ENCODE measurements at places on chromosomes 2 and 18.

DNA sequence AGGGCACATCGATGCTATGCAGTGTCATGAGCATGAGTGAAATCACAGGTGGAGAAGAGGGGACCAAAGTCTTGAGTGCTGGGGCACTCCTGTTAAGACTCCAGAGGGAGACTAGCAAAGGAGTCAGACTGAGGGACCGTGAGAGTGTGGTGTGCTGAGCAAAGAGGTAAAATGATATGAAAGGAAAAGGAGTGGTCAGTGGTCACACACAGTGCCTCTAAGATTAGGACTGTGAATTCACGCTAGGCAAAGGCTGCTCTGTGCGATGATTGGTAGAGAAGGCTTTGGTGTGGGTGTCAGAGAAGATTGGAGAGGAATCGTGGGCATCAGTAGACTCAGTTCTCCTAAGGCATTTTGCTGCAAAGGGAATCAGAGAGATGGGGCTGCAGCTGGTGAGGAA lies 12.8 kb downstream of the SOCS6 start:
- no peak for DNase-seq

DNA sequence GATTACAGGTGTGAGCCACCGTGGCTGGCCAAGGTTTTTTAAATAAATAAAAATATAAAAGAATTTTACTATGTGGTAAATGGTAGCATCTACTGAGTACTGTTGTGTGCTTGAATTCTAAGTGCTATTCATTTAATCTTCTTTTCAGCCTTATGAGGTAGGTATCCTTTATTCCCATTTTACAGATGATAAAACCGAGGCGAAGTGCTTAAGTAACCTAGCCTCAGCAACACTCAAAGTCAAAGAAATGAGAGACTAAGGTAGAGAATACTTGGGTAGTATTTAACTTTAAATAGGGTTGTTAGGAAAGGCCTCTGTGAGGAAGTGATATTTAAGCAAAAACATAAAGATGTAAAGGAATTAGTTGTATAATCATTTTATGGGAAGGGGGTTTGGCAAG lies 5.7 kb upstream of the THOC1 start:
- no peak for DNase-seq

- DNase-seq: no peak
These were observed 184.6 kb upstream of the MEX3C start for GRCh38 chr18:51382081-51382480.

- DNase-seq: no peak
These were observed 386.2 kb downstream of the SETBP1 start for GRCh38 chr18:45066886-45067285.

DNA sequence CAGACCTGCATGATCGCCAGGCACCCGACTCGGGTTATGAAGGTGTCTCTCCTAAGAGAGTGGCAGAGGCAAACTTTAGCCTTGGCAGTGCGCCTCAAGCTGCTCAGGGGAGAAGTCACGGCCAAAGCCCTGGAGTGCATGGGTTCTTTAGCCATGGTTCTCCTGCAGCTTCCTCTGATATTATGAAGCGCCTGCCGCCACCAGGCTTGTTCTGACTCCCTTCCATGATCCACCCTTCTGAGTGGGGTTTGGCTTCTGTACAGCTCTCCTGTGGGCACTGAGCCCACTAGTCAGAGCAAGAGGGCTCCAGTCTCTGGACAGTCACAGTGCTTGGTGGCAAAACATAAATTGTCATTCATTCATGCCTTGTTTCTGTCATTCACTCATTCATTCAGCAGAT lies 25.9 kb upstream of the TMBIM1 start:
- no peak for DNase-seq

- no peak for DNase-seq
These were observed 93.7 kb downstream of the HS1BP3 start for GRCh38 chr2:20557226-20557625.

GRCh38 chr2:42169874-42170521 lies 845 bp downstream of the EML4 start:
- DNase-seq: no peak

DNA sequence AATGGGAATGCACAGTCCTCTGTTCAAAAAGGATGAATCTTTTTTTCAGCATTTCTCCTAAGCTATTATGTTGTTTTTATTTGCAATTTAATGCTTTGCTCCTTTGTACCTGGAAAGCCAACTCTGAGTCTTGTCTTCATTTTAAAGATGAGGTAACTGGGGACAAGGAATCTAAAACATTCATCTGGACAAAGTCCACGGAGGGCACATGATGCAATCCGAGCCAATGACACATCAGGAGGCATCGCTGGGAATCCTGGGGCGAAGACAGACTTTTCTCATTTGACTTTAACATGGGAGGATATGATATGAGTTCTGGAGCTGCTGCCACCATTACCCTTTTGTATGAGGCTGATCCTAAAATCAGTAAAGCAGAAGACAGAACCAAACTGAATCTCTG lies 116.5 kb upstream of the REG3G start:
- no peak for DNase-seq

- DNase-seq: no peak
These were observed 11.0 kb upstream of the SMCHD1 start for GRCh38 chr18:2644535-2644934.

DNA sequence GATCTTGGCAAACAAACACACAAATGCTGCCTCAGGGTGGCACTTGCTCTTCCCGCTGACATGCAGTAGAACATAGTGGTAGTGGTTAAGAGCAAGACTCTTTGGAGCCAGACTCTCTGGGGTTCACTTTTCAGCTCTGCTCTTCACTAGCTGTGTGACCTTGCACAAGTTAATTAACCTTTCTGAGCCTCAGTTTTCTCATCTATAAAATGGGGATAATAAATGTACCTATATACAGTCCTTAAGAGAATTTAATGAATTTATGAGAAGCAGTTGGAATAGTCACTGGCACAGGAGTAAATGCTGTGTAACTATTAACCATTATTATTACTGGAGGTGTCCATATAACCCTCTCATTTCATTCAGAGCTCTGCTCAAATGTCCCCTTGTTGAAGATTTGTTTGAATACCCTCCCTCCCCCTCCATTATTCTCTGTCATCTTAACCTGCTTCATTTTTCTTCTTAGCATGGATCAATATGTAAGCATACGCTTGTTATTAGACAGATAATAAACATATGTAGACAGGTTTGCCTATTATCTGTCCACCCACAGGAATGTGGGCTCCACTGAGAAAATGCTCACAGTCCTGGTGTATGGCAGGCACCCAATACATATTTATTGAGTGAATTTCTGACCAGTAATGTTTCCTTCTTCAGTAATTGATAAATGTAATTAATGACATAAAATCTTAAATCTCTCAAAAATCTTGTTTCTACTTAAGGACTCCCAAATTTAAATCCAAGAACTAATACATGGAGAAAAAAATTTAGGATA lies 64.5 kb downstream of the TSPYL6 start:
- DNase-seq: no peak

DNA sequence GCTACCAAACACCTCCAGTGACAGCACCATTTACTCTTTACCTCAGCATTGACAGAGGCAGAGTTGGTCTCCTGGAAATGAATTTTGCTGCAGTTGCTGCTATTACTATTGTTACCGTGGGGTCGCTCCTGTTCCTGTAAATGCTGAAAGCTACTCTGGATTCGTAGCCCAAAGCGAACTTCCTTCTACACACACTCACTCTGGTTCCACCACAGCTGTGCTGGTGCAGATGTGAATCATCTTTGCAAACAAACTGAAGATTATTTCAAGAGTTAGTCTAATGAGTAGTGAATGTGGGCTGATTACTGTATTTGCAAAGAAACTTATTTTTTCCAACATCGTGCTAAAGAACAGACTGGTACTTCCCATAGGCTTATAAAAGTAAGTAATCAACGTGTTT lies 304.0 kb downstream of the LPIN1 start:
- DNase-seq: no peak
